Natural killer cell (primary cell): ENCODE measurements at places on chromosomes 3 and 15.

- no peak overlapping the region for H3K27ac ChIP-seq
- DNase-seq = no peak
- H3K27me3 ChIP-seq = no peaks in the 10 kb centered on the region
- no peaks in the 10 kb centered on the region for H3K36me3 ChIP-seq
- no peaks in the 10 kb centered on the region for H3K4me1 ChIP-seq
- H3K4me3 ChIP-seq = no peak overlapping the region
These were observed 197.0 kb upstream of the CFAP20DC start for GRCh38 chr3:59246719-59247401.

GRCh38 chr15:86201313-86202008, 121.8 kb downstream of the AGBL1 start:
- no peak for DNase-seq
- no peaks in the 10 kb centered on the region for H3K36me3 ChIP-seq
- no peak overlapping the region for H3K4me3 ChIP-seq
- H3K27ac ChIP-seq = no peak overlapping the region
- H3K27me3 ChIP-seq = no peaks in the 10 kb centered on the region

GRCh38 chr3:189157232-189158007, 14.4 kb upstream of the TPRG1 start:
- H3K4me1 ChIP-seq = no peaks in the 10 kb centered on the region
- H3K4me3 ChIP-seq = no peak overlapping the region
- H3K27me3 ChIP-seq = no peaks in the 10 kb centered on the region
- no peak for DNase-seq
- no peaks in the 10 kb centered on the region for H3K36me3 ChIP-seq
- no peak overlapping the region for H3K27ac ChIP-seq

- no peak for DNase-seq
- H3K27ac ChIP-seq = no peak overlapping the region
- no peak overlapping the region for H3K4me3 ChIP-seq
- no peaks in the 10 kb centered on the region for H3K36me3 ChIP-seq
These were observed 578.3 kb upstream of the ADAMTS9 start for GRCh38 chr3:65265942-65266590.
